Colonic mucosa (tissue), 4 donors: ENCODE measurements at places on chromosomes 3 and 15. TPM values are rescaled to one million over a fixed set of nuclear protein-coding genes. Genes with fewer than 3 reads are reported as not detected.
A peak's percentile ranks its signal among the peaks of the same experiment; 100 is the strongest.

- no peak for DNase-seq
These were observed 54.2 kb upstream of the ACAD9 start for GRCh38 chr3:128825117-128825725.

DNA sequence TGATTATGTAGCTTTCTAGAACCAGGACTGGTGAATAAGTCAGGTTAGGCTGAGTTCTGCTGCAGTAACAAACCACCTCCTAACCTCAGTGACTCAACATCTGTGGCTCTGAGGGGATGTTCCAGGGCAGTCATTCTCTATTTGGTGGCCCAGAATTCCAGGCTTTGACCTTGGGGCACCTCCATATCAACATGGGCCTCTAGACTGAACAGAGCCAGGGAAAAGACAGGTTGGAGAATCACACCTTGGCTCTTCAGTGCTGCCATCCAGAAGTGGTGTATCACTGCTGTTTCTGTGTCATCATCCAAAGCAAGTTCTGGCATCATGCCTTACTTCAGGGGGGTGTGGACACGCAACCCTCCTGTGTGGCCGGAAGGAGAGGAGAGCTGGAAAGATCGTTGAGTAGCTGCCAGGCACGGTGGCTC, 15.3 kb downstream of the ZBTB47 start:
- no peak for DNase-seq

- no peak for DNase-seq
These were observed 20.8 kb downstream of the SELENOT start for GRCh38 chr3:150623945-150624344.

The CCDC9B gene
- 13.1 TPM for total RNA-seq

The RASL12 gene
- 3.1 TPM for total RNA-seq

- no peak for DNase-seq
These were observed 45.3 kb downstream of the HSPBAP1 start for GRCh38 chr3:122748347-122748746.

DNA sequence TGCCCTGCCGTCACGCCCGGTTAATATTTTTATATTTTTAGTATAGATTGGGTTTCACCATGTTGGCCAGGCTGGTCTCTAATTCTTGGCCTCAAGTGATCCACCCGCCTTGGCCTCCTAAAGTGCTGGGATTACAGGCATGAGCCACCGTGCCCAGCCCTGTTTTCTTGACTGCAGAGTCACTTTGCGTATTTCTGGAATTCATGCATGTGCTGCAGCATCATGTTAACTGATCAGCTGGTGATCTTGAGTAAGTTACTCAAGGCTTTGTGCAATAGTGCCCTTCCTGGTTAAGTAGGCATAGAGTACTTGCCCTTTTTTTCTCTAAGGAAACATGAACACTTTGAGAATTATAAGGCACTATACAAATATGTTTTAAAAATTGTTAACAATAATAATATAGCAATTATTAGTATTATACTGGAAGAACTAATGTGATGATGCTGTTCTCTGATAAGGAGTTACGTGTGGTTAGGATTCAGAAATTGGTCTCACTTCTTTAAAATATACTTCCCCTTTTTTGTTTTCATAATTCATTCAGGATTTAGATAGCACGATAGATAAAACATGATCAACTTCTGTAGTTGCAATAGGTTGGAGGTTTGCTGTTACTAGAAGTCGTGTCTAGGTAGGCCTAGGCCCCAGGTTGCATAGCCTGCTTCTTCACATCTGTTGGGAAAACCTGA, 33.6 kb downstream of the GPR171 start:
- no peak for DNase-seq

The PLCB2 gene
- total RNA-seq: 9.5 TPM

The PARP15 gene
- total RNA-seq: 0.74 TPM

DNA sequence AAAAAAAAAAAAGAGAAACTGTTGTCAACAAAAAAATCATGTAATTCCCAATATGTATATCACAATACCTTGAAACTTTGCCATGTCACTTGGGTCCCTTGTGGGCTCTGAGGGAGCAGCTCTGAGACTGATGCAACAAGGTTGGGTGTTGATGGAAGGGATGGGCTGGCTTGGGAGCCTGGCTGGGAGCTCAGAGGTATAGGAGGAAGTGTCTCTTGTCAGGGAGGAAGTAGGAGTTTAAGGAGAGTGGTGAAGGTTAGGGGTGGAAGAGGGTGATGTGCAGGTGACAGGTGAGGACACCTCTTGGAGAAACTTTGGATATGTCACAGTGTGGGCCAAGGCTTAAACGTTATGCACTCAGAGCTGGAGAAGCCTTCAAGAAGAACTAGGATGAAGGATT, 2.0 kb upstream of the TM6SF1 start:
- no peak for DNase-seq

DNA sequence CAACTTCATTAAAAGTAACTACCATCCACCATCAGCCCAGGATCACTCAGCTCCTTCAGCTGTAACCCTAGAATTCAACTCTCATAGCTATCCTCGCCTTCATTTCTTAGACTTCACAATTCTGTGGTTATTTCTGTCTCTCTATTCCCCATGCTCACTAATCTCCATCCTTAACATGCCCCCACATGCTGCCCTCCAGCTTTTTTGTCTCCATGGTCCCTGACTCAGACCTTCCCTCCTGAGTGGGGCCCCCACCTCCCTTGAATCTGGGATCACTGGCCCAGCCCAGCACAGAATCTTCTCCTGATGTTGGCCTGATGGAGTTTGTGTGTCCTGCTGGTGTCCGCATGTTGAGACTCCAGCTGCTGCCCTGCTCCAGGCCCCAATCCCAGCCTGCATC, 41.7 kb downstream of the CHST14 start:
- no peak for DNase-seq

GRCh38 chr15:78457101-78457500, 19.1 kb downstream of the IREB2 start:
- no peak for DNase-seq

The NR2F2 gene
- 35.0 TPM for total RNA-seq

The LMLN gene
- 5.0 TPM for total RNA-seq

DNA sequence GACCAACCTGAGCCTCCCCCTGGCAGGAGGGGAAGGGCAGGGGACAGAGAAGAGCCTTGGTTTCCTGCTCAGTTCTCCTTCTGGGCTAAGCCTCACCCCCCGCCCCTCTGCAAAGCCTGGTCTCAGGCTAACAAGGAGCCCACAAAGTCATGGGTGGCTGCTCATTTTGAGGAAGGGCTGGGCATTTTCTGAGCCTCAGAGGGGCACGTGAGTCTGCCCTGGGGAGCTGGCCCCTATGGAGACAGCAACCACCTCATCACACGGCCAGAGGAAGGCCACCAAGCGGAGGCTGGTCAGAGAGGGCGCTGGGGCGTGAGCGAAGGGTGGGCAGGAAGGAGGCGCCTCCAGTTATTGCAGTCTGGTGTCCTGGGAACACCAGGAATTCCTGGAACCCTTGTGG, 18.7 kb downstream of the ABTB1 start:
- DNase-seq: no peak

The SHF gene
- 14.7 TPM for total RNA-seq

DNA sequence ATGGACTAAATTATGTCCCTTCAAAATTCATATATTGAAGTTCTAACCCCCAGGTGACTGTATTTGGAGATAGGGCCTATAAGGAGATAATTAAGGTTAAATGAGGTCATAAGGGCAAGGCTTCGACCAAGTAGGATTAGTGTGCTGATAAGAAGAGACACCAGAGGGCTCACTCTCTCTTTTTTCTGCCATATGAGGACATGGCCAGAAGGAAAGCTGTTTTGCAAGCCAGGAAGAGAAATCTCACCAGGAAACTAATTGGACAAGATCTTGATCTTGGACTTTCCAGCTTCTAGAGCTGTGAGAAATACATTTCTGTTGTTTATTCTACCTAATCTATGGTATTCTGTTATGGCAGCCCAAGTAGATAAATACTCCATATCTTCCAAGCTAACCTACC, 503.6 kb upstream of the NAALADL2 start:
- no peak for DNase-seq

- peak; percentile 74 for DNase-seq
These were observed at the start of gene AP3B2 for GRCh38 chr15:82709421-82710207. AP3B2 (minus strand) TSS chr15:82709875; CDS start chr15:82709706, 169 bp downstream.

DNA sequence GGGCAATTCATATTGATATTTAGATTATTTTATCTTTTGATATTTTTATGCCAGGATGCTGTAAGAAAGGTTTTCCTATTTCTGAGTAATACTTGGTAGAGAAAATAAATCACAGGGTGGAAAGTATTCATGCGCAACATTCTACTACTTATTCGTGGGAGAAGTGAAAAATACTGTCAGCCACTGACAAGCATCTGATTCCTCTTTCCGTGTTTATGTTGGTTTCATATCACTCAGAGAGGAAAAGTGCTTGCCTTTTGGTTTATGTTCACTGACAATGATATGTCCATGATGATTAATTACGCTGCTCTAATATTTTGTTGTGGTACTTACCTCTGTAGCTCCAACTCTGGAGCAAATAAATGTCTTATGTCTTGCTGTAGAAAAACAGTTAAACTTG, 429.4 kb downstream of the EDEM1 start:
- DNase-seq: no peak

GRCh38 chr15:50190723-50191122, 8.7 kb downstream of the SLC27A2 start:
- no peak for DNase-seq

- DNase-seq: peak; percentile 21
These were observed 63.5 kb downstream of the OTOL1 start for GRCh38 chr3:161560008-161560637.

DNA sequence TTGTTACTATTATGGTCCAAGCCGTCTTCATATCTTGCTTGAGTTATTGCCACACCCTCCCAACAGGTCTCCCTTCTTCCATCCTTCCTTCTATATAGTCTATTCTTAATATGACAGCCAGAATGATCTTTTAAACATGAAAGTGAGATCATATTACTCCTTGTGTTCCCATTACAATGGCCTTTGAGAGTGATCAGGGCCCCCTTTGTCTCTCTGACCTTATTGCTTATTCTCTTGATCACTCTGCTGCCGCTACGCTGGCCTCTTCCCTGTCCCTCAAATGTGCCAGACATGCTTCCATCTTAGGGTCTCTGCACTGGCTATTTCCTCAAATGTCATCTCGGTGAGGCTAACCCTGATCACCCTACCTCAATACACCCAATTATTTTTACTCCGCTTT, 38.1 kb downstream of the UBE2E2 start:
- DNase-seq: no peak

GRCh38 chr3:183953471-183954070, 64.1 kb downstream of the ABCC5 start:
- DNase-seq: no peak

DNA sequence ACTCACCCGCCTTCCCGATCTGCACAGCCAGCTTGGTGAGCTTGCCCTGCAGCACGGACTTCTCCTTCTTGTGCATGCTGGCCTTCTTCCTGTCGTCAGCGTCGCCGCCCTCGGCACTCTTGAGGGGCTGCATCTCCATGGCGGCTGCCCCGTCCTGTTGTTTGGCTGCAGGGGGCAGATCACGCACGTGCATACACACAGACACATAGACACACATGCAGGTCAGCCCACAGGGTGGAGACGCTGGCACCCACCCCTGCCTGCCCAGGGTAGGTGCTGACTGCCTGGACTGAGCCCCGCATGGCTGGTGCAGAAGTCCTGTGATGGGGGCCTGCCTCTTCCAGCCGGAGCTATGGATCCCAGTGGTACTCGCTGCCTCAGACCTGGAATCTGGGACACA, 57.3 kb upstream of the SEC13 start:
- DNase-seq: no peak

GRCh38 chr15:42036112-42036905, 15.5 kb upstream of the PLA2G4E start:
- no peak for DNase-seq

DNA sequence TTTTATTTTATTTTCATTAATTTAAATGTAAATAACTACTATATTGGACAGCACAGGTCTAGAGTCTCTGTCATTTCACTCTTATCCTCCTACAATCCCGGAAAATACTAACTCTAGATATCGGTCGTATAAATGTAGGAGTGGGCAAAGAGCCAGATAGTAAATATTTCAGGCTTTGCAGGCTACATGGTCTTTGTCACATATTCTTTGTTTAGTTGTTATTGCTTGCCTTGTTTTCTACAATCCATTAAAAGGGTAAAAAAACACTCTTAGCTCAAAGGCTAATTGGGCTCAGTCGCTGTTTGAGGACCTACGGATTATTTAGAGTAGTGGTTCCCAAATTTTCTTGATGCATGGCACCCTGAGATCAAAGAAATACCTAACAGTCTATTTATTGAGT, 1.7 kb downstream of the KNL1 start:
- DNase-seq: no peak

- no peak for DNase-seq
These were observed 18.3 kb upstream of the TRAK1 start for GRCh38 chr3:42072831-42073301.

DNA sequence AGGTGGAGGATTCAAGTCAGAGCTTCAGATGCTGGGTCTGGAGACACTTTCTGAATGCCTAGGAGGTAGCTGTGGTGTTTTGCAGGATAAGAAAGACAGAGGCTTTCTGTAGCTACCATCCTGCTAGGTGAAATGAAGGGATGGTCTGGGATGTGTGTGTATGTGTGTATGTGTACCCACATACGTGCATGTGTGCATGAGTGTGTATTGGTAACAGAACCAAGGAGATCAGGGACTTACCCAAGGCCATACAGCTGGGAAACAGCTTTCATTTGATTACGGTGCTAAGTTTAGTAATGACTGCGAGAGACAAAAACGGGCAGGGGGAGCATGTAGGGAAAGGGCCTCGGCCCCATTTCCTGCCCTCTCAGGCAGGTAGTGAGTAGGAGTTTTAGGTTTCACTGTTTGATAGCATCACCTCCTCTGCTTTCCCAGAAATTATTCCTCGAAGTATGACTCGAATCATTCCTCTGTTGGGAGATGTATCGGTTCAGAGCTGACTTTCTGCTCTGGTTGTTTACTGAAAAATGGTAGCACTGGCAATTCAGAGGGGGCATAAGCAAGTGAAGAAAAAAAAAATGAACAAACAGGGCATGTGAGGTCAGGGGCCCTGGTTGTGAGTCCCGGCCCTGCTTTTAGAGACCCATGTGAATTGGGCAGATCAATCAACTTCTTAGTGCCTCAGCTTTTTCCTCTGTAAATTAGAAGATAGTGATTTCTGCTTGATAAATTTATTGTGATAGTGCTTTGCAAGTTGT, 130.7 kb downstream of the LPP start:
- DNase-seq: no peak

DNA sequence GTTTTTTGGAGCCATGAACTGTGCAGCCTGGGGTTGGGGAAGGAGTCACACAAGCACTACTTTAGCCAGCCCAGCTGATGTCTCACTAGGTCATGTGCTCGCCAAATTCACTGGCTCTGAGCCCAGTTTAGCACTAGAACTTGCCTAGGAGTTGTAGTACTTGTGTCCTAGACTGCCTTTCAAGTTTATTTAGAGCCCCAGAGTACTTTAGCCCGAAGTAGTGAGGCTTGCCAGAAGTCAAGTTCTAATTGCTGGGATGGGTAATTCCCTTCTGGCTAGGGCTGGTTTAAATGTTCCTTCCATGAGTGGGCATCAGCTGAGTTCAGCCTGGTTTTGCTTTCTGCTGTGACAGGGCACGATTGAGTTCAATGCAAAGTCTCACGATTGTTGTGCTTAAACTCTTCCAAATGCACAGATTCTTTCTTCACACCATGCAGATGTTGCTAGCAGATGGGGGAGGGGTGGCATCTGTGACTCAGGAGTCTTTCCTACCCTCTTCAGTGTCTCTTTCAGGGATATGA, 228.2 kb upstream of the ZPLD1 start:
- peak; percentile 60 for DNase-seq

The RNF168 gene
- total RNA-seq: 30.3 TPM

GRCh38 chr3:184832044-184832443, 20.1 kb downstream of the VPS8 start:
- no peak for DNase-seq

GRCh38 chr3:118781839-118782238, 252.8 kb downstream of the IGSF11 start:
- DNase-seq: no peak

GRCh38 chr3:171695426-171695825, 114.9 kb downstream of the PLD1 start:
- DNase-seq: no peak

- no peak for DNase-seq
These were observed 1006.7 kb downstream of the ROBO2 start for GRCh38 chr3:78046566-78046965.
